ENCODE measurements at places on chromosomes 4 and X.

DNA sequence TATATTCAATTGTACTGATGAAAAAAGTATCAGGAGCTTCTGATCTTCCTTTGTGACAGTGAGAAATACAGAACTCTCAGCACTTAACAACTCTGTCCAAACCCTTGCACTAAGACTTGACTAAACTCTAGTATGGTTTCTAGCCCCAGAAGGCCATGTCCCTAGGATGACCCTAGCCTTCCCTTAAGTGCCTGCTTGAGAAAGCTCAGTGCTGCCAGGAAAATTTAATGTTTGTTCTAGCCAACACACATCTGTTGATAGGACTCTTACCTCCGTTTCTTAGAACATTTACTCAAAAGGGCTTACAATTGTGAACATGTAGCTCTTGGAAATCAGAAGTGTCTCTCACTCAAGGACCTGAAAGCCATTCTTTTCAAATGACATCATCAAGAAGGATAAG is 1055.2 kb upstream of the FTHL17 start:
- DNase-seq, result no peak

DNA sequence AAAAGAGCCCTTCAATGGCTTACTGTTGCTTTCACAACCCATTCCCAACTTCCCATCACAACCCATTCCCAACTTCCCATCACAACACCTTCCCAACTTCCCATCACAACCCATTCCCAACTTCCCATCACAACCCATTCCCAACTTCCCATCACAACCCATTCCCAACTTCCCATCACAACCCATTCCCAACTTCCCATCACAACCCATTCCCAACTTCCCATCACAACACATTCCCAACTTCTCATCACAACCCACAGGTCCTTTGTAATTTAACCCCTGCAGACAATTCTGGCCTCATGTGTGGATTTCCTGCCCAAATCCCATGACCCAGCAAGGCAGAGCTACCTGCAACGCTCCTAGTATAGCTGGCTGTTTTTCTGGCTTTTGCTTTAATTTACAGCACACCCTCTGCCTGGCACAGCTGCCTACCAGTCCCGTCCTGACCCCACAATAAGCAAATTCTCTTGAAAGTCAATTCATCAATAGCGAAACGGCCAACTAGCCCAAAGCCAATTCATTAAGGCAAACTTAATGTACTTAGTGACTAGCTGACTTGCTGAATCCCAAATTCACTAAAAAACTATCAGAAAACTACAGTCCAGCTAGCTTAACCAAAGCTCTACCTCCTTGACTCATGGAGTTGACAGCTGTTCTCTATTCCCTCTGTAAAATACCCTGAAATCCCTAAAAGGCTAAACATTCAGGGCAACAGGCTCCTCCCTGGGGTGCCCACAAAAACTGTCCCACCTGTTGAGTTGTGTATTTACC is 75.6 kb downstream of the AFAP1 start:
- no peak for DNase-seq

GRCh38 chrX:120001787-120002186 is 58.2 kb upstream of the NKAP start:
- DNase-seq, result no peak

DNA sequence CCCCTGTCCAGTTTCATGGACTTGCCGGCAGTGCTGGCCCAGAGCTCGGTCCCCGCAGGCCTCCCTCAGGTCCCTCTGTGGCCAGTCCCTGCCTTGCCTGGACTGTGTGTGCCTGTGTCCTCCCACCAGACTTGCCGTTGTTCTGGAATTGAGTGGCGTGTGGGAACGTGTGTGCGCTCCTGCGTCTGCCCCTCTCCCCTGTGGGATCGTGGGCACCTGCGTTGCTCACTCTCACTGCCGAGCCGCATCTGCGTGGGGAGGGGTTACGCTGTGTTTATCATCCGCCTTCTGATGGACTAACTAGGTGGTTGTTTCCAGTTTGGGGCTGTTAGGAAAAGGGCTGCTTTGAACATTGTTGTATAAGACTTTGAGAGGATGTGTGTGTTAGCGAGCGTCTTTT is 21.2 kb downstream of the PCGF3 start:
- DNase-seq, result no peak

GRCh38 chr4:15348236-15348635 is 79.6 kb upstream of the C1QTNF7 start:
- no peak for DNase-seq

DNA sequence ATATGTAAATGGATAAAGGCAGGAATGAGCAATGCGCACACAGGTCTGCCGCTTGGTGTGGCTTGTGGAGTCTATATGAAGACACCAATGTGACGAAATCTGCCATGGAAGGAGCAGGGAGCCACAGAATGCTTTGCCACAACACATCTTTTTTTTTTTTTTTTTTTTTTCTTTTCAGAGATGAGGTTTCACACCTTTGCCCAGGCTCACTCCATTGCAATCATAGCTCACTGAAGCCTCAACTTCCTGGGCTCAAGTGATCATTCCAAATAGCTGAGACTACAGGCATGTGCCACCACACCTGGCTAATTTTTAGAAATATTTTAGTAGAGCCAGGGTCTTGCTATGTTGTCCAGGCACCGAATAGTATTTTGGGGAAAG is 17.4 kb upstream of the SLC34A2 start:
- no peak for DNase-seq

DNA sequence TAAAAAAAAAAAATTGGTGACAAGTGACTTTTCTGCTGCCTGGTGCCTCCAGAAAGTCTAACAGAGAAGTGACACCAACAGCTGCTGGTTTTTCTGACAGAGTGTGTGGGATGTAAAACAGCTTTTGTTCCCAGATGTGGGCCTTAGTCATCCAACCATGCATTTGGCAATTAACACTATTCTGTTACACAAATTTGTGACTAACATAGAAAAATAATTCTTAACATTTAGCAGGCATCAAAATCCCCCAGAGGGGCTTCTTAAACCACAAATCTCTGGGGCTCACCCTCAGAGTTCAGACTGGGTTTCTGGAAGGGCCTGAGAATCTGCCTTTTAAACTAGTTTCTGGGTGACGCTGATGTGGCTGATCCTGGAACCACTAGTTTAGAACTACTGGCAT is 100.5 kb upstream of the PCDH7 start:
- DNase-seq, result no peak

DNA sequence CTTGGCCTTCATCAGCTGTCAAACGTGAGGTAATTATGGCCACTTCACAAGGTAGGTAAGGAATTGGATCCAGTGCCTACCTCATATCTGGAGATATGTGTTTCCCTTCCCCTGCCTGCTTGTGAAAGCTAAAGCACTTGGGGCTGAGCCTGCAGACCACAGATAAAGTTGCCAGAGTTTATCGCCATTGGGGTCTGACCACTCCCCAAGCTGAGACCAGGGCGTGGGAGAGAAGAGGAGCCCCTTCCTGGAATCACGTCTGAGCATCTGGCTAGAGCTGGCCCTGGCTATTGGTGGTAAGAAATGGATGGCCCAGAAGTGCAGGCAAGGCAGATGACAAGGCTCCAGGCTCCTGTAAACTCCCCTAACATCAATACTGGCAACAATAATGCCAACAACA is 2.7 kb downstream of the ALAS2 start:
- no peak for DNase-seq

DNA sequence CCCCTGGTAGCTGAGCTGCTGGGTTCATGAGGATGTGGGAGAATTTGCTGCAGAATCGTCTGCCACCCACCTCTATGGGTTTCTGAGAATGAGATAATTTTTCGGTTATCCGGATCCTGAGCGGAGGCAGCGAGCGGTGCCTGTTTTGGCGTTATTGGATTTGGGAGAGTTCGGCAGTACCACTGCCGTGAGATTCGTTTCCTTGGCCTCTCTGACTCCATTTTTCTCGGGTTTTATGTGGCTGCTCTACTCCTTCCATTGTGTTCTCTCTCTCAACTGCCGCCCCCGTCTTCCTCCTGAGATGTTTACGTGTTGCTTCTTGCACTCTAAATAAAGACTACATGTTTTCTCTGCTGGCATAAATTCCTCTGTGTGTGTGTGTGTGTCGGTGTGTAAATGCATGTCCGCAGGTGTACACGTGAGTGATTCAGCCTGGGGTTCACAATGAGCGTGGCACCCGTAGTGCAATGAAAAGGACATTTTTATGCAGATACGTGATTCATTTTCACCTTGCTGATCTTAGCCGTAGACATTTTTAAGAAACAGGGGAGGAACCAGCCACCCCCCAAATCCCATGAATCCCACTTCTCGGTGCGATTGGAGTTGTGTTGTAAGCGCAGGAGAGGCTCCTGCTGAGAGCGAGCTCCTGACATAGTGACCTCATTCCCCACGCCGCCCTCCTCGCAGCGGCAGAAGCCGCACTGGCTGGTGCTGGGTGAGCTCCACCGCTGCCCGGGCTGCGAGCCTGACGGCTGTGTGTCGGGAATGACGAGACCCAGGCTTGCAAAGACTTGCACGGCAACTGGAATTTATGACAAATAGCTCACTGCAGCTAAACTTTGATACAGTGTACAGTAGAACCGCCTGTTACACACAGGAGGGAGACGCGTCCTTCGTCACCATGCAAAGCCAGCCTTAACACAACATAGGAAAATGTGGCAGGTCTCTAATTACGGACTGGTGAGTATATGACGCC is 82.2 kb downstream of the STOX2 start:
- peak; percentile 7 for DNase-seq

- DNase-seq, result no peak
Measured at GRCh38 chr4:76055016-76055415, 19.1 kb upstream of the CXCL11 start.

DNA sequence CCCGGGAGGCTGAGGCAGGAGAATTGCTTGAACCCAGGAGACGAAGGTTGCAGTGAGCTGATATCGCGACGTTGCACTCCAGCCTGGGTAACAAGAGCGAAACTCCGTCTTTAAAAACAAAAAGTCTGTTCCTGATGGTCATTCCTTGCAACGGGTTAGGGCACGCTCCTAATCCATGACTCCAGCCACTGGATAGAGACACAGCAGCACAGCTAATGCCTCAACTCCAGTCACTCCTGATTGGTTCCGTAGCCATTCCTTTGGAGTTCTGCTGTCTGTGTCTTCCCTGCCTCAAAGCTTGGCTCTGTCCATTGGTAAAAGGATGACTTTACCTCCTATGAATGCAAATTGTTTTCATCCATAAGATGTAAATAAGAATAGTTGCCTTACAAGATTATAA is 44.3 kb upstream of the FAM9A start:
- DNase-seq, result no peak

DNA sequence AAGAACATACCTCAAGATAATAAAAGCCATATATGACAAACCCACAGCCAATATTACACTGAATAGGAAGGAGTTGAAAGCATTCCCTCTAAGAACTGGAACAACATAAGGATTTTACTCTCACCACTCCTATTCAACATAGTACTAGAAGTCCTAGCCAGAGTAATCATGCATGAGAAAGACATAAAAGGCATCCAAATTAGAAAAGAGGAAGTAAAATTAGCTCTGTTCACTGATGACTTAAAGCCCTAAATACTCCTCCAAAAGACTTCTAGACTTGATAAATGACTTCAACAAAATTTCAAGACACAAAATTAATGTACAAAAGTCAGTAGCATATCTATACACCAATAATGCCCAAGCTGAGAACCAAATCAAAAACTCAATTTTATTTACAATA is 235.7 kb downstream of the NKX6-1 start:
- no peak for DNase-seq

DNA sequence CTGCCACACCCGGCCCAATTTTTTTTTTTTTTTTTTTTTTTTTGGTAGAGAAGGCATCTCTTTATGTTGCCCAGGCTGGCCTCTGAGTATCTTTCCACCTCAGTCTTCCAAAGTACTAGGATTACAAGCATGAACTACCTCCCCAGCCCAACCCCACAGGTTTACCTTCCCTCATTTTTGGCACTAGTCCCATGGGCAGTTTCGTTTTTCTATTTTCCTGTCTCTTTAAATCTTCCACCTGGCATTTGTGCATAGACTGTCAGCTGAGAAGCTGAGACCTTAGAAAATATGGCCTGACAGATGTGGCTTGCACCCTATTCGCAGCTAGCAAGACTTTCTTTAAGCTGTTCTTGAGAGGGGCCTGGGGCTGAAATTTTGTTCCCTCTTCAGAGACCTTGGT is 27.9 kb downstream of the TNIP2 start:
- no peak for DNase-seq

GRCh38 chr4:7201420-7202305 is 9.3 kb downstream of the SORCS2 start:
- DNase-seq, result no peak

GRCh38 chrX:41142130-41142910 is 57.1 kb downstream of the USP9X start:
- no peak for DNase-seq

DNA sequence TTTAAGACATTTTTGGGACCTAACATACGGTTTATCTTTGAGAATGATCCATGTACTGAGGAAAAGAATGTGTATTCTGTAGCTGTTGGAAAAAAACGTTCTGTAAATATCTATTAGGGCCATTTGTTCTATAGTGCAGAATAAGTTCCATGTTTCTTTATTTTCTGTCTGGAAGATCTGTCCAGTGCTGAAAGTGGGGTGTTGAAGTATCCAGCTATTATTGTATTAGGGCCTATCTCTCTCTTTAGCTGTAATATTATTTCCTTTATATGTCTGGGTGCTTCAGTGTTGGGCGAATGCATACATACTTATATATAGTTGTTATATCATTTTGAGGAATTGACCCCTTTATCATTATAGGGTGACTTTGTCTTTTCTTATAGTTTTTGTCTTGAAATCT is 24.7 kb downstream of the MAGEC1 start:
- DNase-seq, result no peak

GRCh38 chr4:121182296-121182695 is 18.2 kb upstream of the TNIP3 start:
- no peak for DNase-seq

GRCh38 chr4:11904846-11905739 is 476.4 kb upstream of the HS3ST1 start:
- DNase-seq, result no peak

- DNase-seq, result no peak
Measured at GRCh38 chrX:148215726-148216125, 234.6 kb downstream of the FMR1NB start.

GRCh38 chr4:188903986-188904385 is 764.7 kb downstream of the TRIML1 start:
- DNase-seq, result no peak

DNA sequence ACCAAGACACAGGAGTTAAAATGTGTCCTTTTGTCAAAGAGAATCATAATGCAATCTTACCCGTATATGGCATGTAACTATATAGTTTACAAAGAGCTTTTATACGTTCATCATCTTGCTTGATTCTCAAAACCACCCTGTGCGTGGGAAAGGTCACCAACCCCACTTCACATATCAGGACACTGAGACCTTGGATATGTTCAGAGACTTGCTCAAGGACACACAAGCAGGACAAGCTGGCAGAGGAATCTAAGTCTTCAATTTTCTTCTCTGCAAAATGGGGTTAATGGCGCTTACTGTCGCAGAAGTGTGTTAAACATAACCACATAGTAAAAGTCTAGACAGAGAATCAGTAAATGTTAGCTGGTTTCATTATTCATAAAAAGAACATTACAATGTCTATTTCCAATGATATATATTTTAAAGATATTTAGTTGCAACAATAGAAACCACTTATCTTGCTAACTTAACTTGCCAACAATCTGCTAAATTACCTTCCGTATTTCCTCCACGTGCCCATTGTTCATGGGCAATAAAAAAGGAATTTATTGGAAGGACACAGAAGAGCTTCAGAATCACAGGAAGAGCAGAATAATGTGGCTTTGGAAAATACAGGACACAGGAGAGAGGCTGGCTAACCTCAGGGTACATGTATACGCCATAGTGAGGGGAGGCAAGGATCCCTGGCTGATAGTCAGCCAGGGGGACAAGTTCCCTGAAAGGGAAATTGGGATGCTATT is 64.6 kb upstream of the TAPT1 start:
- DNase-seq, result no peak

Data from cortex of kidney (tissue), 1 donor.